ENCODE measurements at places on chromosomes 11 and 22.

DNA sequence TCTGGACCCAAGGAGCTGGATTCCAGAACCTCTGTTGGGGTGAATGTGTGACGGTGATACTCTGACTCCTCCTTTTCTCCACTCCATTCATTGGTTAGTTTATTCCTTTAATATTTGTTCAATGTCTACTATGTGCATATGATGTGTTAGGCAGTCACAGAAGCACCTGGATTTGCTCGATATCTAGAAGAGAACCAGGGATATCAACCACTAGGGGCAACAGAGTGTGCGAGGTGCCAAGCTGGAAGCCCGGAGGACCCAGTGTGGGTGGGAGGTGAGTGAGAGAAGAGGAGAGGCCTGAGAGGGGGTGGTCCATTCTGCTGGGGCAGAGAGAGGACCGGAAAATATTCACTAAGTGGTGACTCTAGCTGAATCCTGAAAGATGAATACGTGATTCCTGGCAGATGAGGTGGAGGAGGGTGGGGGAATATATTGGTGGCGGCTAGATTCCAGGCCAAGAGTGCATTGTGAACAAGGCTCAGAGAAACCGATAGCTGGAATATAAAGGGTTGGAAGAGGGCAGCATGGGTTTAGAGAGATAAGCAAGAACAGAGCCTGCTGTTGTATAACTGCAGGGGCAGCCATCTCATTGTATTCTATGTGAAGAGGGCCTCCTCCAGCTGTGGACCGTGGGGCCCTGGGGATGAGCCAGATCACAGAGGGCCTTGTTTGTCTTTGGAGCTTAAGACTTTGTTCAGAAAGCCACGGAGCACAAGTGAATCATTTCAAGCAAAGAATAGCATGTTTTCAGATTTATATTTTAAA is 6.9 kb upstream of the TIMP3 start:
- DNase-seq: no peak
- no peaks in the 10 kb centered on the region for H3K27me3 ChIP-seq
- H3K4me3 ChIP-seq: no peak overlapping the region
- no peaks in the 10 kb centered on the region for H3K36me3 ChIP-seq

- H3K36me3 ChIP-seq: no peaks in the 10 kb centered on the region
- peak overlapping the region; percentile 89 for H3K27ac ChIP-seq
- H3K4me3 ChIP-seq: peak overlapping the region; percentile 71
Observed at GRCh38 chr11:33773404-33773986, 825 bp downstream of the FBXO3 start.

DNA sequence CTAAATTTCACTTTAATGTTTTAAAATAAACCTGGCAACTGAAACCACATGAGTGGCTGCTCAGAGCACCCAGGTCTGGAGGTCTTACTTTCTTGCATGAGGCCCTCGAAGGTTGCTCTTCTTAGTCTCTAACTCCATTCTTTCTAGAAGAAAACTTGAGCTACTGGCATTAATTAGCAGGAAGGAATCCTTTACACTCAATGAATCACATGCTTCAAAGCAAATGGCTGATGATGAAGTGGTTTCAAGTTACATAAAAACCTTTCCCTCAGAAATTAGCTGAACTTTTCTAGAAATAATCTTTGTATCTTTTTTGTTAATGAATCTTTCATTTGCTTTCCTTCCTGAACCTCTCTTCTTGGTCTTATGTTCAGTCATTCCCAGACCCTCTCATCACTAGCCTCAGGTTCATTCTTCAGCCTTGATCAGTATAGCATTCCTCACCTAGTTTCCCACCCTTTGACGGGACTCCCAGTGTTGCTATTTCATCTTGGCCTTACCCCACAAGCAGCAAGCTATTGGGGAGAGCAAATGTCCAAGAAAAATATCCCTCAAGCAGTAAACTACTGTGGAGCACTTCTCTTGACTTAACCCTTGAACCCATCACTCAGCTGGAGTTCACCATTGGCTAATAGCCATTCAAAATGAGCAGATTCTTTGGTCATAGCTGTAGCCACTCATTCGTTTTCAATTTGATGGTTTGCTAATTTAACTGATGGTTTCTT is 75.1 kb downstream of the INSC start:
- no peak for DNase-seq
- H3K27ac ChIP-seq: no peak overlapping the region
- H3K4me3 ChIP-seq: no peak overlapping the region

DNA sequence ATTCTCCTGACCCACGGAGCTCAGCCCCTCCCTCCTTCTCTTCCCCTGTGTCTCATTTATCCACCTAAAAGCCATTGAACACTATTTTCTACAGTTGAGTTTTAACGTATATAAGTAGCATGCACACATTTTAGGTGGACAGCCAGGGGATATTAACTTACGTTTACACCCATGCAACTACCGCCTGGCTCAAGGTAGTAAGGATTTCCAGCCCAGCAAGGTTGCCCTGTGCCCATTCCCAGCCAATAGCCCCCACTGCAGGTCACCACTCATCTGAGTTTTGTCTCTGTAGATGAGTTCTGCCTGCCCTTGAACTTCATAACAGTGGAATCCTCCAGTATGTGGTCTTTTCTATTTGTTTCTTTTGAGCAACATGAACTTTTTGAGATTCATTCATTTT is 65.4 kb downstream of the SMIM38 start:
- peaks cover 7% of the 10 kb centered on the region for H3K4me1 ChIP-seq
- H3K27ac ChIP-seq: no peak overlapping the region
- H3K27me3 ChIP-seq: no peaks in the 10 kb centered on the region
- no peak for DNase-seq

DNA sequence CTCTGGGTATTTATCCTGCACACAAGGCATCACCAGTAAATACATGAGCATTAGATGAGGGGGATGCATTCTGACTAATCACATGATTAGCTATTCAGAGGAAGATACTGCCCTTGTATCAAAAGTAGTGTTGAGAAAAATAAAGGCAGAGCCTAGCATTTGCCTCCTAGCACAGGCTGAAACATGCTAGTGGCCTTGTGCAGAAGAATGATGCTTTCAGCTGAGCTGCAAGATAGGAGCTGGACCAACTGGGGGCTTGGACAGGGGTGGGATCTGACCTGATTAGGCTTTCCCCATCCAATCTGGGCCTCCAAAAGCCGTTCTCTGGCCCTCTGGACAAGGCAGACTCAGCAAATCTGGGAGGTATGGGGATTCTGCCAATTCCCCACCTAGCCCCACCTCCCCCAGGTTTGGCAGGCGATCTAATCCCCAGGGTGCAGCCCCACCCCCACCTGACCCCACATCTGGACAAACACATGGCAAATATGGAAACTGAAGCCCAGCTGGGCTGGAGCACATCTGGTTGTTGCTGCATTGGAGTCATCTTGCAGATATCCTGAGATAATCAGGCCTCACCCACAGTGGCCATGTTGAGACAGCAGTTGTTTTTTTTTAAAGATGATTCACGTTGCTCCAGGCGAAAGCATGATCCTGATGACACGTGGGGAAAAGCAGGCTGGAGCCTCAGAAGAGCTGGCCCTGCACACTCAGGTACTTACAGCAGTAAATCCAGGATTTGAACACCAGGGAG is 4.4 kb upstream of the MISFA start:
- DNase-seq: no peak
- H3K4me1 ChIP-seq: no peaks in the 10 kb centered on the region
- peaks cover 13% of the 10 kb centered on the region for H3K36me3 ChIP-seq
- no peaks in the 10 kb centered on the region for H3K27me3 ChIP-seq

DNA sequence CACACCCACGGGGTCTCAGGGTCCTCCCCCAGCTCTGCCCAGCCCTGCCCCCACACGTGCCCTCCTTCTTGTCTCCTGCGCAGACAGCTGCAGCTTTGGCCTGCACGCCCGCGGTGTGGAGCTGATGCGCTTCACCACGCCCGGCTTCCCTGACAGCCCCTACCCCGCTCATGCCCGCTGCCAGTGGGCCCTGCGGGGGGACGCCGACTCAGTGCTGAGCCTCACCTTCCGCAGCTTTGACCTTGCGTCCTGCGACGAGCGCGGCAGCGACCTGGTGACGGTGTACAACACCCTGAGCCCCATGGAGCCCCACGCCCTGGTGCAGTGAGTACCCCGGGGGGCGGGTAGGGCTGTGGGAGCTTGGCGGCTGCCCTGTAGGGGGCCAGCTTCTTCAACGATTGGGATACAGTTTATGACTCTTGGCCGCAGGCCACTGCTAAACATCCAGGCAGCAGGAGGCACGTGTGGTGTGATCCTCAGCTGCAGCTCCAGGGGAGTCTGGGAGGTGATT is 30.8 kb downstream of the ST14 start:
- no peaks in the 10 kb centered on the region for H3K4me1 ChIP-seq
- H3K36me3 ChIP-seq: no peaks in the 10 kb centered on the region
- H3K4me3 ChIP-seq: no peak overlapping the region
- H3K27ac ChIP-seq: no peak overlapping the region
- no peak for DNase-seq
- H3K27me3 ChIP-seq: no peaks in the 10 kb centered on the region

DNA sequence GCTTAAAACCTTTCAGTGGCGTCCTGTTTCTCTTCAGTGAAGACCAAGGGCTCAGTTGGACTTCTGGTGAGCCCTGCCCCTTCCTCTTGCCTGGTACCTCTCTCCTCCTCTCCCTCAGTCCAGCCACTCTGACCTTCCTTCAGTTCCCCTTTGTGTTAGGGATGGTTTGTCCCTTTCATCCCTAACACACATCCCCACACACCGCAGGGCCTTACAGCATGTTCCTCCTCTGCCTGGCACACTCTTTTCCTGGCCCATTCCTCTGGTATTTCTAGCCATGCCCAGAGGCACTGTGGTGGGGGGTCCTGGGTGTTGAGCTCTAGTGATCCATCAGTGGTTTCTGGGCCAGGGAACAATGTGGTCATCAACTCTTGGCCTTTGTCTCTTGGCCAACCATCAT is 21.4 kb downstream of the GNAZ start:
- H3K27ac ChIP-seq: no peak overlapping the region
- no peaks in the 10 kb centered on the region for H3K27me3 ChIP-seq
- no peaks in the 10 kb centered on the region for H3K36me3 ChIP-seq
- no peak overlapping the region for H3K4me3 ChIP-seq
- no peaks in the 10 kb centered on the region for H3K4me1 ChIP-seq

DNA sequence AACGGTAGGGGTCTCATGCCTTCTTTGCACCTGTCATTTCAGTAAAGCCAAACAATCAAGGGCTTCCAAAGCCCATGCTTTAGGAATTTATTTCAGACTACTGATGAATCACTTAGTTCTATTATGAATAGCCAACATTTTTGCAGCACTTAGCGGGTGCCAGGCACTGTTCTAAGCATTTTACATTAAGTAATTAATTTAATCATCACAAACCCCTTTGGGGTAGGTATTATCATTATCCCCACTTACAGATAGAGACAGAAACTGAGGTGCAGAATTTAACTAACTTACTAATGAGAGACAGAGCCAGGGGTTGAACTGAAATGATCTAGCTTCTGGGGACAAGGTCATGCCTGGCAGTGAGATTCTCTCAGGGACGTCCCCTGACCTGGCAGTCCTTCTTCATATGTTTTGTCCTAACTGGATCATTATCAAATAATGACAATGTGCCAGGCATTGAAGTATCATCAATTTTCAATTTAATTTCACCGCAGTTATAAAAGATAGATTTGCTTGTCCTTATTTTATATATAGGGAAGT is 31.7 kb upstream of the NAV2 start:
- no peak overlapping the region for H3K4me3 ChIP-seq
- H3K27ac ChIP-seq: peak overlapping the region; percentile 85
- H3K27me3 ChIP-seq: no peaks in the 10 kb centered on the region
- no peaks in the 10 kb centered on the region for H3K36me3 ChIP-seq

GRCh38 chr22:26835929-26836528 is 178.6 kb downstream of the MIAT start:
- H3K4me1 ChIP-seq: no peaks in the 10 kb centered on the region
- no peaks in the 10 kb centered on the region for H3K36me3 ChIP-seq
- no peak overlapping the region for H3K27ac ChIP-seq
- H3K4me3 ChIP-seq: no peak overlapping the region
- DNase-seq: no peak

- no peak for DNase-seq
- peaks cover 5% of the 10 kb centered on the region for H3K4me1 ChIP-seq
- H3K4me3 ChIP-seq: no peak overlapping the region
- peaks cover 70% of the 10 kb centered on the region for H3K36me3 ChIP-seq
- H3K27ac ChIP-seq: no peak overlapping the region
Observed at GRCh38 chr11:112051768-112052167, 22.0 kb downstream of the PIH1D2 start.

DNA sequence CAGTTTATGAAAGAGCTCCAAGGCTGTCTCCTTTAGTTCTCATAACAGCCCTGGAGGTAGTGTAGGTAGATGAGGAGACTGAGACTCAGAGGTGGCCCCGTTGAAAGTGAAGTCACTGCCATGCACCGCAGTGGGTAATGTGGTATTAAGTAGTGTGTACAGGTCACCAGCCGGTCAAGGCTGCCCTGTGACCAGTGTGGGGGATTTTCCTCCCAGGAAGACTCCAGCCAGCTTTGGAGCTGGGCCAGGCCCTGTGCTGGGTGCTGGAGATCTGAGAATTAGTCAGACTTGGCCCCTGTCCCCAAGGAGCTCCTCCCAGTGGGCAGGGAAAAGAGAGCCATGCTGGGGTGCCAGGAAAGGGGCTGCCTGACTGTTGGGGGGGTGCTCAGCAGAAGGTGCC is 5.3 kb downstream of the OMP start:
- DNase-seq: no peak
- H3K27ac ChIP-seq: no peak overlapping the region
- H3K4me3 ChIP-seq: no peak overlapping the region
- no peaks in the 10 kb centered on the region for H3K36me3 ChIP-seq

DNA sequence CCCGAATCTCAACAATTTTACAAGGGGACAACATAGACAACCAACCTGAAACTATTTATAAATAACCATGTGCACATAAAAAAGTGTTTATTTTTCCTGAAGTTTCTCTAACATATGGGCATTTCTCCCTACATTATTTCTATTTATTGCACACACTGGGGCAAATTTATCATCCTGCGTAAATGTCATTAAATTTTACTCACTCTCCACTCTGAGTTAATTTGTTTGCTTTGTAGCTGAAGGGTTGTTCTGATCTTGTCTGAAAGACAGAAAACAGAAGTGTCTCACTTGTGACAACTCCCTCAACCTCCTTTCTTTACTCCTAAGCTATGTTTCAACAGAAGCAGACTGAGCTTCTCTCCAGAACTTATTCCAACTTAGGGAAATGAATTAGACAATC is 194.2 kb downstream of the HIPK3 start:
- no peak for DNase-seq
- H3K4me3 ChIP-seq: no peak overlapping the region
- no peaks in the 10 kb centered on the region for H3K27me3 ChIP-seq

- DNase-seq: no peak
- H3K4me1 ChIP-seq: peaks cover 37% of the 10 kb centered on the region
- no peak overlapping the region for H3K27ac ChIP-seq
- H3K27me3 ChIP-seq: no peaks in the 10 kb centered on the region
- H3K36me3 ChIP-seq: no peaks in the 10 kb centered on the region
- H3K4me3 ChIP-seq: no peak overlapping the region
Observed at GRCh38 chr11:19800714-19801519, 88.3 kb downstream of the NAV2 start.

- H3K27ac ChIP-seq: no peak overlapping the region
- H3K36me3 ChIP-seq: no peaks in the 10 kb centered on the region
- DNase-seq: no peak
Observed at GRCh38 chr22:33013531-33014162, 44.5 kb downstream of the SYN3 start.
